Esophagus squamous epithelium (tissue), 5 donors: ENCODE measurements at places on chromosomes 13 and 19. TPM values are rescaled to one million over a fixed set of nuclear protein-coding genes. Genes with fewer than 3 reads are reported as not detected.

DNA sequence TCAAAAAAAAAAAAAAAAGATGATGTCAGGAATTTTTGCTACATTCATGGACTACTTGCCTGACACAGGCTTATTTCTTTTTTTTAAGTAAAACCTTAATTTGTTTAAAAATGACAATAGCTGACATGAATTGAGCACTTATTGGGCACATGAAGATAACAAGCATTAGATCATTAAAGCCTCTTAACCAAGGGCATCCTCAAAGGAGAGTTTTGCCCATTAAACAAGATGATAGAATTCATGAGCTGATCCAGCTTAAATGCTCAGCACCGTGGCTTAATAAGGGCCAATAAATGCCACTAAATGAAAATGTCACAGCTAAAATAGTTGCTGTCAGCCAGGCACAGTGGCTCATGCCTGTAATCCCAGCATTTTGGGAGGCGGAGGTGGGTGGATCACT, 19.3 kb downstream of the FBXO17 start:
- H3K27ac ChIP-seq, result no peak overlapping the region
- H3K4me3 ChIP-seq, result no peak overlapping the region
- no peaks in the 10 kb centered on the region for H3K27me3 ChIP-seq

GRCh38 chr19:33240181-33240771, 14.6 kb upstream of the SLC7A10 start:
- H3K4me3 ChIP-seq, result no peak overlapping the region
- no peak for DNase-seq
- H3K27me3 ChIP-seq, result no peaks in the 10 kb centered on the region
- no peaks in the 10 kb centered on the region for H3K36me3 ChIP-seq
- peaks cover 15% of the 10 kb centered on the region for H3K4me1 ChIP-seq

The ZNF534 gene
- total RNA-seq, result 0.19 TPM

The TIMM44 gene
- 40.4 TPM for total RNA-seq
